Stimulated activated CD4-positive, alpha-beta T cell treated with anti-CD3 and anti-CD28 coated beads, Interleukin-1b, Interleukin-23, amount 100 ng/mL, for 4 hours (primary cell): ENCODE measurements at places on chromosomes 5 and 9.

GRCh38 chr9:129175825-129176633 is 2.0 kb downstream of the IER5L start:
- peak; percentile 29 for DNase-seq

DNA sequence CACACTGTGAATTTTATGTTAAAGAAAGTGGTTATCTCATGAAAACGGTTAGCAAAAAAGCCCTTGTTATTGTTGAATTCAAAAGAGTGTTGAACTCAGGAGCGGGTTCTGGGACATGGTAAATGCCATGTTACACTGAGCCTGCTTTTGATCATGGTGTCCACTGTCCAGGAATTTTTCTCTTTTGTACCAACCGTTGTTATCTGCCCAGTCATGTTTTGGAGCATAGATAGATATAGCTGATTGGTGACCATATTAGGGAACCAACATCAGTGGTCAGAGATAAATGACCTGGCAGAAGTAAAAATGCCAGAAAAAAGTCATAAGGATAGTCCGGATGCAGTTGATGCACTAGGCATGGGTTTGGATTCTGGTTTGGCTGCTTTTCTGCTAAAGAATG is 29.3 kb downstream of the DOCK2 start:
- DNase-seq, result no peak

- DNase-seq, result no peak
Measured at GRCh38 chr9:136232969-136233368, 12.6 kb downstream of the QSOX2 start.

GRCh38 chr9:4514252-4515128 is 24.2 kb downstream of the SLC1A1 start:
- DNase-seq, result no peak

GRCh38 chr9:23926368-23926767 is 100.3 kb upstream of the ELAVL2 start:
- DNase-seq, result no peak

DNA sequence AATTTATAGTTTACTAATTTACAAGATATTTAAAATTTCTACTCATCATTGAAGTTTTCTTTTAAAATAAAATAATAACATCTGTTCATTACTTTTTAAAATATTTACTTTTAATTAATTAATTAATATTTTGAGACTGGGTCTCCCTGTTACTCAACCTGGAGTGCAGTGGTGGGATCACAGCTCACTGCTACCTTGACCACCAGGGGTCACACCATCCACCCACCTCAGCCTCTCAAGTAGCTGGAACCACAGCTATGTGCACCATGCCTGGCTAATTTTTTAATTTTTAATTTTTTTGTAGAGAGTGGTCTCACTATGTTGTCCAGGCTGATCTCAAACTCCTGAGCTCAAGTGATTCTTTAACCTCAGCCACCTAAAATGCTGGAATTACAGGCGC is 1013.6 kb downstream of the CDH9 start:
- DNase-seq, result no peak

DNA sequence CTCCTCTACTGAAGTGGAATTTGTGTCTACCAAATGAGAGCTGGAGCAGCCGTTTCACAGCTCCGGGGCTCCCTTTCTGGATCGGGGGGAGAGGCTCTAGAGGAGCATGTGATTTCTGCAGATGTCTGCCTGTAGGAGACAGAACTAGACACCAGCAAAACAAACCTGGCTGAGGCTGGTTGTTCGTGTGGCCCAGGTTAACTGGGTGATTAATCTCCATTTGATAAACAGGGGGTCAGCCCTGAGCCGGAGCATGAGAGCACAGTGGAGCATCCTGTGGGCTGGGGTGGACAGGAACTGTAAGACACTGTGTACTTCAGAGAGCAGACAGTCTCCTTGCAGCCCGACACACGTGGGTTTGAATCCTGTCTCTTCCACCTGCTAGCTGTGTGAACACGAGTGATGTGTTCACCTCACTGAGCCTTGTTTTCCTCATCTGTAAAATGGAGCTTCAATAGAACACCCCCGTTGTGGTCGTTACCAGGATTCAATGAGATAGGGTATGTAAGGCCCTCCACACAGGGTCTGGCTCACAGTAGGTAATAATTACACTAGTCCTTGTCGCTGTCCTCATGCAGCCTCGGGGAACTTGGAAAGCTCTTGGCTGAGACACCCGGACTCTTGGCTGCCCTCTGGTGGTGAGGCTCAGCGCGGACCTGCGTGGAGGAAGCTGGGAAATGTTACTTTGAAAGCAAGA is 12.9 kb downstream of the CXCL14 start:
- peak; percentile 70 for DNase-seq

GRCh38 chr9:103981912-103982311 is 112.2 kb upstream of the SMC2 start:
- DNase-seq, result no peak

- DNase-seq, result no peak
Measured at GRCh38 chr5:128538000-128538249, at the start of gene FBN2. FBN2 (minus strand) TSS chr5:128538245; CDS start chr5:128537603, 642 bp downstream.

DNA sequence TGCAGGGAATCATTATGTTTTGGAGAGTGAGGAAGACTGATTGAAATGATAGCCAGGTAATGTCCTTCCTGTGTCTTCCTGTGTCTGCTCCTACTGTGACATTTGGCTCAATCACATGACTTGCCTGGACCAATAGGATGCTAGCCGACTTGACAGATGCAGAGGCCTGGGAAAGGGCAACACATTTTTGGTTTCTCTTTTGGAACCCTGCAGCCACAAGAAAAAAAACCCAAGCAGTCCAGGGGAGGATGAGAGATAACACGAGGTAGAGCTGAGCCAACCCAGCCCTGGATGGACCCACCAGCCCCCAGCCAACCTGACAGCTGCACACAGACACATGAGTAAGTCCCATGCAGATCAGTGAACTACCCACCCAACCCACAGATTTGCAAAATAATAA is 256.1 kb upstream of the SMARCA2 start:
- no peak for DNase-seq

DNA sequence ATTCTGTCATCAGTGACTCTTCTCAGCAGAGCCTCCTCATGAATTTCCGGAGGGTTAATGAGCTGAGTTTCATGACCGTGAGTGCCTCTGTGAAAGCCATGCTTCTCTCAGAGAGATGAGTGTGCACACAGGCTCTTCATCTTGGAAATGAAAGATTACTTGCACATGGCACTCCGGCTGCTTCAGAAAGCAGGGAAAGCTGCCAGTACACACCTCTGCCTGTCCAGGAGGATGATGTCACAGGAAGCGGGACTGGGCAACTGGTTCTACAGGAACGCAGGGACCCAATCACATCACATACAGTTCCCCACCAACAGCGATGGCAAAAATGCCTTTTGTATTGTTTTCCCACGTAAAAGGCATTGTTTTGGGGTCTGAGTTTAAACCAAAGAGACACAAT is 286.0 kb upstream of the DAP start:
- no peak for DNase-seq

GRCh38 chr5:7250004-7250403 is 145.9 kb upstream of the ADCY2 start:
- no peak for DNase-seq

DNA sequence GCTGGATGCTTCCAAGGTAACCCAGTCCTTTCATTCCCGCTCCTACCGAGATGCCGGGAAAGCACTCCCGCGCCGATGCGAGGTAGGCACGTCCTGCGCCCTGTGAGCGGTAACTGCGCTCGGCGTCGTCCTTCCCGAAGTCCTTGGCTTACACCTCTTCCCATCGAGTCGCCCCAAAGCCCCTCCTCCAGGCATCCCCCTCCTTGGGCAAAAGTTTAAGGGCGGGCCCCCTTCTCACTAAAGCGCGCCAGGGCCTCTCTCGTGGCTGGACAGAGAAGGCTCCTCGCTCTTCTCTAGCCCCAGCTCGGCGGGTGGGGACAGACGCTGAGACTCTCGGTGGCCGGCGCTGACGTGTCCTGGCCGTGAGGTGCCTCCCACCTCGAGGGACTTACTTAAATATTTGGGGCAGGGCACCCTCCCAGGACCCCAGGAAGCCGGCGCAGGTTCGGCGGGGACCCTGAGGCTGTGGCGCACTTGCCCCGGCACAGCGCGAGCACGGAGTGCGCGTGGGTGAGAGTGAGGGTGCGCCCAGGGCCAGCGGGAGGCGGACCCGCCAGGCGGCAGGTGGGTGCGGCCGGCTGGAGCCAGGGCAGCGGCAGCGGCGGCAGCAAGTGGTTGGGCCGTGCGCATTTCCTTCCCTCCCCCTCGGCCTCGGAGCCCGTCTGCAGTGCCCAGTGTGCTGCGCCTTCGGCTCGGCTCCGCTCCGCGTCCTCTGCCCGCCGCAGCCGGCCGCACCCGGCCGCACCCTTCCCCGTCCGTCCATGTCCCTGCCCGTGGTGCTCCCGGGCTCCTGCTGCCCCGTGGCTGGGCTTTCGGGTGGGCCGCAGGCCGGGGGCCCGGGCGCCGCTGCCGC is at the start of gene ENTREP1:
Gene ENTREP1, plus strand, starts transcription at position 667 of the 853 bp plus-strand sequence. Its CDS starts 95 bp downstream, at position 762.
- DNase-seq, result no peak

- no peak for DNase-seq
Measured at GRCh38 chr5:144183254-144183889, 12.7 kb downstream of the KCTD16 start.

DNA sequence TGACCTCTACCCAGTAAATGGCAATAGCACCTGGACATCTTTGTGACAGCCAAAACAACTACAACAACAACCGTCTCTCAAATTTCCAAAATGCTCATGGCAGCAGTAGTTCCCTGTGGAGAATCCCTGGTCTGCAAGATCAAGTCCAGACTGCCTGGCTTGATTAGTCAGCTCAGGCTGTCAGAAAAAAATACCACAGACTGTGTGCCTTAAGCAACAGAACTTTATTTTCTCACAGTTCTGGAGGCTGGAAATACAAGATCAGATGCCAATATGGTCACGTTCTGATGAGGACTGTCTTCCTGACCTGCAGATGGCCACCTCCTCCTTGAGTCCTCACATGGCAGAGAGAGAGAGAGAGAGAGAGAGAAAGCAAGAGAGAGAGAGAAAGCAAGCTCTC is 52.3 kb upstream of the MOCS2 start:
- DNase-seq, result no peak

DNA sequence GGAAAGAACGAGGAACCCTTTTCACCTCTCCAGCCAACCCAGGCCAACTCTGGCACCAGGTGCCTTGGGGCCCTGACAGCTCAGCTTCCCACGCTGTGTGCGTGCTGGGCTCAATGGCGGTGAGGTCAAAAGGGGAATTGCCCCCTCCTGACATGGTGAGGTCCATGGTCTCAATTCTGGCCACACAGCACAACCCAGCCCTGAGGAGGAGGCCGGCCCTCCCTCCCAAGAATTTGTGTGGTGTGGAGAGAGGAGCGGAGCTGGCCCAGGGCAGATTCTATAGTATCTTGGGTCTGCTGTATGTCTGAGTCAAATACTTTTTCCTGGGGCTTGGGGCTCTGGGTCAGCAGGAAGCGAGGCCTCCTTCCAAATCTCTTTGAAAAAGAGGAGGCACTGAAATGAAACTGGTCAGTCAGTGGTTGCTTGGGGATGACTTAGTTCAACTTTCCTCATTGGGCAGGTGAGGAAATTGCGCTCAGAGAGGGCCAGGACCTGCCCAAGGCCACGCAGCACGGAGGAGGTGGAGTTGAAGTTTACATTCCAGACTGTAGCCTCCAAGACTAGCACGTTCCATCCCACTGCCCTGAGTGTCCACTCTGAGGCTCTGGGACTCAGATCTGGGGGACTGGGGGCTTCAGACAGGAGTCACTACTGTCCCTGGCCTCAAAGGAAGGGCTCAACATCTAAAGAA is 15.6 kb downstream of the COL27A1 start:
- no peak for DNase-seq

DNA sequence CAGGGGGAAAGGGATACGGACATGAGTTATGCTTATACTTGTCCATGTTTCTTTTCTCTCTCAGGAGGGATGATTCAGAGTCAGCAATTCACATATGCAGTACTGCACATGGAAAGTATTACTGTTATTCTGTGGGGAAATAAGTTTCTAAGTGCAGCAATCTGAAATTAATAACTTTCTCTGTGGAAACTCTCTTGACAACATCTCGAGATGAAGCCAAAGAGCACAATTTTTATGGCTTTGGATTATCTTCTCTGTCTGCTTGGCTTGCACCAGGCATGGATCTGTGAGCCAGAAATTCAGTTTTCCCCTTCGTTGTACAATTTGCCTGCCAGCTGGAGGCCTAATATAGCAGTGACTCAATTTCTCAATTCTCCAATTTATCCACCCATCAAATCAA is 2.5 kb upstream of the NDFIP1 start:
- no peak for DNase-seq

DNA sequence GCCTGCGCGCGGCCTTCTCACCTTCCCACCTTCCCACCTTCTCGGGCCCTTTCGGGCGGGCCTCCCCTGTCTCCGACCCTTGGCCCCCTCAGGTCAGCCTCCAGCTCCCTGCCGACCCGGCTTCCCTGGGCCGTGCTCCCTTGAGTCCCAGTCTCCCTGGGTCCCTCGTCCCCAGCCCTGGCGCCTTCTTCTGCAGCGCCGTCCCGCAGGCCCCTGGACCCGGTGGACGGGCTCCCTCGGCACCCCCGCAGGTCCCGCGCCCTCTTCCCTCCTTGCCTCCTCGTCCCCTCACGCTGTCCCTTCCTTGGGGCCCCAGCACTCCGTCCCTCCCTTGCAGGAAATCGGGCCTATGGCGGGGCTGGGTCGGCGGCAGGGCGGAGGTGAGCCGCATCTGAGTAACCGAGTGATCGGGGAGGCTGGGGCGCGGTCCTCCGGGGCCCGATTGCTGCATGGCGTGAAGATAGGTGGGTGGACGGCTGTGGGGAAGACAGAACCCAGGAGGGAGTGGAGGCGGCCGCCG is 7.6 kb downstream of the ARPC5L start:
- no peak for DNase-seq

- DNase-seq, result no peak
Measured at GRCh38 chr9:89562186-89562814, 42.5 kb upstream of the GADD45G start.
